NCI-H1694 treated with DMSO at 0.1 percent for 48 hours (cell line): ENCODE measurements at places on chromosomes 1 and 21.

- peak; percentile 95 for DNase-seq
Observed at GRCh38 chr21:24289539-24289938, 1317.7 kb downstream of the MRPL39 start.

GRCh38 chr1:111992476-111992875 lies 3.0 kb upstream of the KCND3 start:
- DNase-seq = no peak

DNA sequence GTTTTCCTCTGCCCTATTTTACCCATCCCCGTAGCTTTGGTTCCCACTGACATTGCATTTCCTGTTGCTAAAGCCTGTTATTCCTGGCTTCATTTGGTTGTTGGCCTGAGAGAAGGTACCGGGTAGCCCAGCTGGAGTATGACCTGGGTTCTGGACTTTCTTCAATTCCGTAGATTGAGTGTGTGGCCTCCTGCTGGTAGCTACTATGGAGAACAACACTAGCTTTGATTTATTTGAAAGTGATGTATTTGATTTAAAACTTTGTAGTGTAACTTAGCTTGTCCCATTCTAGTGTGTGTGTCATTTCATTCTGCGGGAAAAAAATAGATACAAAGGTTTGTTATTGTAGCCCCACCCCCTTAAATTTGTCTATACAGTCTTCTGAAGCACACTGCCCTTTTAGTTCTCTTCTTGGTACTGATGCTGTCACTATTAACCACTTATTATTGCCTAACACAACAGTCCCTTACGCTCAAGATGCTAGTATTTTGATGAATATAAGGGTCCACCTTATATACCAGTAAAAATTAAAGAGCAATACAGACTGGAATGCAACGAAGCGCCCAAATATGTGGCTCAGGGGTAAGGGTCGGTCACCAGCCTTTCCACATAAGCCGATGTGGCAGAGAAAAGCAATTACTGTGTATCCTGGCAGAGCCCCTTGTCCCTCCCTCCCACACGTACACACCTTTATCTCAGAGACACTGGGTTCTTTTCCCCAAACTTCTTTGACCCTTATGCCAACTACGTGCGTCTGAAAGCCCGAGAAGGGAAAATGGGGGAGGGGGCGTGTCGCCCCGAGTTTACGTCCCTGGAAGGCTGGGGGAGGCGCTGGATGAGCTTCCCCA lies 643 bp upstream of the MOV10 start:
- DNase-seq = peak; percentile 7

DNA sequence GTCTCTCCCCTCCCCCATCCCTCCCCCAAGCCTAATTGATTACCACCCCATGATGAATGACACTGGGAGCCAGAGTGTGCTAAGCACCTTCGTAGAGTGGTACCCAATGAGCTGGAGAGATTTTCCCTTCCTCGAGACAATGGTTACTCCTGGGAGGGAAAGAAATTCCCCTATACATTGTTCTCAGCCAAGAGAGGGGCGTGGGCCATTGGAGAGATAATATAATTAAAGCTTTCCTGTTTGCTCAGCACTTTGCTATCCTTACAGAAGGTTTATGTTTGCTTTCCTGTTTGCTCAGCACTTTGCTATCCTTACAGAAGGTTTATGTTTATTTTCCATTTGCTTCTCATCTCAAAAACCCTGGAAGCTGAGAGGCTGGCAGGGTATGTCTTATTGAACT lies 126.1 kb upstream of the KLHDC7A start:
- no peak for DNase-seq

- no peak for DNase-seq
Observed at GRCh38 chr1:35592991-35593769, 20.1 kb downstream of the TFAP2E start.

GRCh38 chr21:40620386-40621145 lies 226.4 kb downstream of the DSCAM start:
- no peak for DNase-seq

- no peak for DNase-seq
Observed at GRCh38 chr1:206698011-206698410, 13.3 kb downstream of the MAPKAPK2 start.

DNA sequence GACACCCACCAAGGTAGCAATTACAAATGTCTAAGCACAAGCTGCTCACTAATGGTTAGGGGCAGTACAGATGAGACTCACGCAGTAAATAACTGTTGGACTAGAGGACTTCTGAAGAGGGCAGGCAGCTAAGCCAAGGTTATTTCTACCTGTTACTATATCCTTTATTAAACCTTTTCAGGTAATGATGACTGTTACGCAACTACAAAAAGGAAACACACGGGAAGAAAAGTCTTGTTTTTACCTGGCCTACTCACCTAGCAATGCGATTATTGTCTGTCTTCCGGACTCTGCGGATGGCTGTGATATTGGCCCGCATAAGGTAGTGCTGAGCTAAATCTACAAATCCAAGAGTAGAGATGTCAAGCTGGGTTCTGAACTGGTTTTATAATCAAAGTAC lies 17.8 kb upstream of the VHLL start:
- no peak for DNase-seq

DNA sequence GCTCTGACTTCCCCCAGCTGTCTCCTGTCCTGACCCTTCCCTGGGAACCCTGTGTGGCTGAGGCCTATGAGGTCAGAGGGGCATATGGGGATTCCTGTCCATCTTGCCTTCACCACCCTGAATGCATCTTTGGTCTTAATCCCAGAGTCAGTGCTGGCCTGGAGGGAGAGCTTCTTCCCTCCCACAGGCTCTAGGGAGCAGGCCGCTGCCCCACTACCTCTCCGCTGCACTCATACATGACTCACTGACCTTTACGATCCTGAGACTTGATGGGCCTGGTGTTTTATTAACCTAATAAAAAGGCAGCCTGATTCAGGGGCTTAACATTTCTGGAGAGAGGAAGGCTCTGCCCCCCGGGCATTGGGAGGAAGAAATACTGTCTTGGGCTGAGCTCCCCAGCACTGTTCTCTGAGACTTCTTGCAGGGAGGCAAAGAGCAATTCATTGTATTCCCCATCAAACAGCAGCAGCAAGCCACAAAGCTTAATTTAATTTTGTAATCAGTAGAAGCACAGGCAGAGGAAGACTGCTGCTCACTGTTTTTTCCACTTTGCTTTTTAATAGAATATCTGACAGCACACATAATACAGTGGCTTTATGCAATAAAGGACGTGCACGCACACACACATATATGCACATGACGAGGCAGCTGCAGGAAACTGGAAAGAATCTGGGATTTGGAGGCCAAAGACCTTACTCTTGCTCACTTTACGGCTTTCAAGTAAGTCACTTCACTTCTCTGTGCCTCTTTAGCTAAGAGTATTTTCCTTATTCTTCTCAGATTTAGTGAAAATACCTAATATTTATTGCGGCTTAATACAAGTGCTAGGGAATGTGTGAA lies 89.2 kb upstream of the GRIK3 start:
- DNase-seq = no peak

DNA sequence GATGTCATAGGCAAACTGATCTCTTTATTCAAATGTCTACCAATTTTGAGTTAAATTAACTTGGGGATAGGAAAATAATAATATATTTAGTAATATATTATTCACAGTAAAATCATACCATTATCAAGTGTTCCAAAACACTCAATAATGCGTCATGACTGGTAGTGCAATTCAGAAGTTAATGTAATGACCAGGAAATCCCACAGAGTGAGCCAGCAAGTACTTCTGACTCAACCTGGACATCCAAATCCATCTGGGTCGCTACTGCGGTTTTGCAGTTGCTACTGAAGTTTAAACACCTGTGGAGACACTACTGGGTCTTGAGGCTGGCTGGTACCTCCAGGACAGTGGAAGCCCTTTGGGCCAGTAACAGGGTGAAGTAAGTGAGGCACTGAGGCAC lies 44.8 kb downstream of the DPYD start:
- DNase-seq = no peak

GRCh38 chr1:12372180-12372579 lies 142.3 kb downstream of the VPS13D start:
- no peak for DNase-seq

- no peak for DNase-seq
Observed at GRCh38 chr1:216425577-216425976, 2.3 kb upstream of the USH2A start.

- no peak for DNase-seq
Observed at GRCh38 chr1:169812131-169812530, 17.4 kb upstream of the METTL18 start.
